Thyroid gland (tissue), 4 donors: ENCODE measurements at places on chromosomes 2 and 18. TPM values are rescaled to one million over a fixed set of nuclear protein-coding genes. Genes with fewer than 3 reads are reported as not detected.

Gene RUFY4
- total RNA-seq = not detected

Gene IL37
- not detected for total RNA-seq

Gene HOXD9
- 0.83 TPM for total RNA-seq

Gene IKZF2
- total RNA-seq = 84.8 TPM

Gene HK2
- total RNA-seq = 47.8 TPM

Gene CRYGC
- not detected for total RNA-seq

DNA sequence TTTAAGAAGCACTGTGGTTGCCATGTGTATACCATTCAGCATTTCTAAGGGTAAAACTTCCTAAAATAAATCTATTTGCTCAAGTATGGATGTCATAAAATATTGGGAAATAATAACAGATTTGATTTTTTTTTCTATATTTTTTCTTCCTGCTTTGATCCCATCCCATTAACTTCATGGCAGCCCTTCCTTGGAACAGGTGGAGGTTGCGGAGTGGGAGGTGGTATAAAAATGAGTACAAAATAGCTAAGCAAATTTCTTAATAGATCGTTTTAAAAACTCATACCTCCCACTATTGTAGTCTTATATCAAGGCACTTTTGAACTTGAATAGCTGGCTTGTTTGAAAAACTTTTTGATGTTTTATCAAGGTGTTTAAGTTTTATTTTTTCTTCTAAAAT is 152.1 kb upstream of the KYNU start:
- H3K27ac ChIP-seq = no peak overlapping the region
- no peak for DNase-seq
- H3K27me3 ChIP-seq = no peaks in the 10 kb centered on the region
- no peaks in the 10 kb centered on the region for H3K4me1 ChIP-seq

- DNase-seq = no peak
- no peaks in the 10 kb centered on the region for H3K36me3 ChIP-seq
- no peaks in the 10 kb centered on the region for H3K27me3 ChIP-seq
- peaks cover 11% of the 10 kb centered on the region for H3K4me1 ChIP-seq
- no peak overlapping the region for H3K27ac ChIP-seq
- no peak overlapping the region for H3K4me3 ChIP-seq
These were observed 40.3 kb upstream of the HNRNPA3 start for GRCh38 chr2:177172034-177172880.

GRCh38 chr2:23505218-23505983 is 120.4 kb downstream of the KLHL29 start:
- H3K27me3 ChIP-seq = no peaks in the 10 kb centered on the region
- no peak for DNase-seq
- no peak overlapping the region for H3K27ac ChIP-seq
- H3K36me3 ChIP-seq = no peaks in the 10 kb centered on the region
- H3K4me1 ChIP-seq = no peaks in the 10 kb centered on the region

DNA sequence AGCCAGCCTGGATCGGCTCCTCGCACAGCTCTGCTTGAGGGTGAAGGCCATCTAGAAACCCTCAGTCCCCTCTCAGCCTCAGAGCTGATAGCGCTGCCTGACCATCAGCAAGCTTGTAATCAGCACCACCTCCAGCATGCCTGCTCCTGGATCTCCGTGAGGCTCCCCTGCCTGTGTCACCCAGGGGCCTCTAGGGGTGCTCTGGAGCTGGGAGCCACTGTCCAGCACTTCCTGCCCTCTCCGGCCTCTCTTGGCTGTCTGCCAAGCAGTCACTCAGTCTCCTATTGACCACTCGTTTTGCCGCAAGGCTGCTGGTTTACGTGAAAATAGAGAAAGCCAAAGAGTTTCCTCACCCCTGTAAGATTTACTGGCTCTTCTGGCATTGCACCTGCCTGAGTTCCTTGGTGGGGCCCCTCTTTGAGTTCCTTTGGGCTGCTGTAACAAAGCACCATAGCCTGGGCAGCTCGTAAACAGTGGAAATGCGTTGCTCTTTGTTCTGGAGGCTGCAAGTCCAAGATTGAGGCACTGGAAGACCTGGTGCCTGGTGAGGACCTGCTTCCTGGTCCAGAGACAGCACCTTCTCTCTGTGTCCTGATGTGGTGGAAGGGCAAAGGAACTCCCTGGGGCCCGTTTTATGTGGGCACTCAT is 17.9 kb downstream of the CAPN10 start:
- H3K4me3 ChIP-seq = no peak overlapping the region
- H3K27ac ChIP-seq = no peak overlapping the region
- DNase-seq = peak; percentile 93
- no peaks in the 10 kb centered on the region for H3K36me3 ChIP-seq
- H3K27me3 ChIP-seq = no peaks in the 10 kb centered on the region

DNA sequence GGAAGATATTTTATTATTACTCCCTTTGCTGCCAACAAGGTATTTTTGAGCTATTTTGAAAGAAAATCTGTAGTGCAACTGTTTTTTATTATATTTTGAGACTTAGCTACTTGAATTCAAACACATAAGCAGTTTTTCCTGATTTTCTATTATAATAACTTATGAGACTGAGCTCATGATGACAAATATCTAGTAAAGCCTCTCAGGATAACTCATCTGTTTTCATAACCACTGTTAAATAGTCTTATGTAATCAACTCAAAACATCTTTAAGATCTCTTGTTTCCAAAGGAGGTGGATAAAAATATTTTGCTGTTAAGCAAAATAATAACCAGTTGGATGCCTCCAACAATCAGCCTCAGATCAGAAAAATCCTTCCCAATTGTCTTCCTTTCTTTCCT is 21.9 kb upstream of the PPP1CB start:
- H3K27ac ChIP-seq = peak overlapping the region; percentile 80
- peaks cover 23% of the 10 kb centered on the region for H3K4me1 ChIP-seq
- no peak for DNase-seq
- no peak overlapping the region for H3K4me3 ChIP-seq
- no peaks in the 10 kb centered on the region for H3K27me3 ChIP-seq

DNA sequence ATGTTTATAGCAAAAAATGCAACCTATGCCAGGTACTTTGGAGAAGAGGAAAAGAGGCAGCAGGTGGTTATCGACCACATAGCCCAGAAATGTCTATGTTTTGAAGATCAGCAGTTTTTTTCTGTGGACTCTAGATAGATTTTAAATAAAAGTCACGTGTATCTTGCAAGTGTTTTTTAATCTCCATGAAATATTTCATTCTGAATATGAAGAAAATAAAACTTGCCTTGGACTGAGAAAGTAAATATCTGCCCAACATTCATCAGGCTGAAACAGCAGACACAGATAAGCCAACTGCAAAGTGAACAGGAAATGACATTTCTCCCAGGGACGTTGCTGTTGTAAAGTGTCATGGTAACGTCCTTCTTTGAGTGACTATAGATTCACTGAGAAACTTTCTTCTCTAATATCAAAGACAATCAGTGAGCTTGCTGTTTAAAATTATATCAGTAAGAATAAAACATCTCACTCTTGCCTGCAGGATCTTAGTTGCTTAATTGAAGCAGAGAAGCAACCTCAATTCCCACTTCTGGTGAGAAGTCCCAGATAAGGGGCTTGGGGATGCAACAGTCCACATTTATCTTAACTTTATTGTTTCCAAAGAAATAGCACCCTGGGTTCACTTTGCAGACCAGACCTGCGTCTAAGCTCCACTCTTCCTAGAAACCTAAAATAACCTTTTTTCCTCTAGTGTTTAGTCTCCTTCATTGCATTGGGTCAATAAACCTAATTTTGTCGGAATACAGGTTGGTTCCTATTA is 6.3 kb downstream of the MYOM1 start:
- no peak overlapping the region for H3K27ac ChIP-seq
- H3K27me3 ChIP-seq = no peaks in the 10 kb centered on the region
- H3K4me3 ChIP-seq = no peak overlapping the region
- no peaks in the 10 kb centered on the region for H3K36me3 ChIP-seq

DNA sequence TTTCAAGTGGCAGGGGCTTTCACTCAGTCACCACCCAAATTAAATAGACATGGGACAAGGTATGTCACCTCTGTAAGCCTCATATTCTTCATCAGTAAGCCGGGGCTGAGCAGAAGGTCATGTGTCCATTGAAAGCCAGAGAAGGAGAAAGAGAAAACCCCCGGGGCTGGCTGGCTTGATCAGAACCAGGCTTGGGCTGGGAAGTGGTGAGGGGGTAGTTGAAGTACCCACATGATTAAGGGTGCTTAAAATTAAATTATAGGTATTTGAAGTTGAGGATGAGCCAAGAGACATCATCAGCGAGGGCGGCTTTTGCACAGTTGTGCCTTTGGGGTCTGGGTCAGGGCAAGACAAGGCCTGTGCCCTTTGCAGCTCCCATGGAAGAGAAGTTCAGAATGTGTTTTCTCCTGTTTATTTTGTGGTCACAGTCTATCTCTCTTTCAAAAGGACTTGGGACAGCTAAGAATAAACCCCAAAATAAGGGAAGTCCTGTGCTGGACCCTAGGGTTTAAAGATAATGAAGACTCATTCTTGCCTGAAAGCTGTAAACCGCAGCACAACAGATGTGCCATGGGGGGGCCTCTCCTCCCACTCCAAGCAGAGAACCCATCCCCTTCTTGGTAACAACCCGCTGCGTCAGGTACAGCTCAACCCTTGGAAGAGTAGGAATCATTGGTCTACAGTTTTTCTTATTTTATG is 10.7 kb downstream of the DBI start:
- no peaks in the 10 kb centered on the region for H3K27me3 ChIP-seq
- no peak overlapping the region for H3K4me3 ChIP-seq
- no peak overlapping the region for H3K27ac ChIP-seq
- H3K36me3 ChIP-seq = peaks cover 11% of the 10 kb centered on the region
- no peak for DNase-seq

DNA sequence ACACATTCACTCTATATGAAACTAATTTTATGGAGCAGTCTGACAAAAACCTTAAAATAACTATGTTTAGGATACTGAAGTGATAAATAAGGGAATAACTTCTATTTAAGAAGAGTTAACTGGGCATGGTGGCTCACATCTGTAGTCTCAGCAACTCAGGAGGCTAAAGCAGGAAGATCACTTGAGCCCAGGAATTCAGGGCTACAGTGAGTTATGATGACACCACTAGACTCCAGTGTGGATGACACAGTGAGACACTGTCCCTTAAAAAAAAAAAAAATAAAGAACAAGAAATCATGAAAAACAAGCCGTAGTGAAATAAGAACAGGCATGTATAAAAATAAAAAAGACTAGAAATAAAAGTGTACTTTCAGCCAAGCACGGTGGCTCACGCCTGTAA is 82.0 kb downstream of the THADA start:
- H3K36me3 ChIP-seq = no peaks in the 10 kb centered on the region
- no peak for DNase-seq
- H3K27me3 ChIP-seq = no peaks in the 10 kb centered on the region
- H3K4me1 ChIP-seq = peaks cover 17% of the 10 kb centered on the region
- H3K4me3 ChIP-seq = no peak overlapping the region
- H3K27ac ChIP-seq = no peak overlapping the region

DNA sequence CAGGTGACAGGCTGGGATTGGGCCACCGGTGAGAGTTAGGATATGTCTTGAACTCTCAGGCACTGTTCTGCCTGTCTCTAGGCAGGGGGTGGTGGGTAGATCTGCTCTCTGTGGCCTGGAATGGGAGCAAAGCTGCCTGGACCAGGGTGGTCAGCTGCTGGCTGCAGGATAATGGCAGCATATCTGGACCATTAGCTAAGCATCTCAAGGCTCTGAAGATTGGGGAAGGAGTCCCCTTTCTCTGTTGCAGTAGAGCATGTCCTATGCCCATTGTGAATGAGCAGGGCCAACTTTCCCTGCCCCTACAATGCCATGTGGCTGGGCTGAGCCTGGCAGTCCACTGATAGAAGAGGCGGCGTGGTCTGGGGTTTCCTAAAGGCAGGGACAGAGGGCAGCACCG is 34.6 kb downstream of the LOXHD1 start:
- no peaks in the 10 kb centered on the region for H3K27me3 ChIP-seq
- no peaks in the 10 kb centered on the region for H3K4me1 ChIP-seq

GRCh38 chr18:37673671-37674070 is 108.1 kb upstream of the CELF4 start:
- DNase-seq = no peak
- H3K4me1 ChIP-seq = no peaks in the 10 kb centered on the region
- H3K27me3 ChIP-seq = no peaks in the 10 kb centered on the region
- H3K36me3 ChIP-seq = no peaks in the 10 kb centered on the region
- H3K27ac ChIP-seq = no peak overlapping the region
- no peak overlapping the region for H3K4me3 ChIP-seq

GRCh38 chr2:54945391-54946219 is 104.6 kb downstream of the RTN4 start:
- H3K4me1 ChIP-seq = peaks cover 17% of the 10 kb centered on the region
- peak; percentile 91 for DNase-seq
- no peaks in the 10 kb centered on the region for H3K36me3 ChIP-seq
- no peaks in the 10 kb centered on the region for H3K27me3 ChIP-seq
- H3K4me3 ChIP-seq = no peak overlapping the region

- no peak for DNase-seq
- H3K27me3 ChIP-seq = no peaks in the 10 kb centered on the region
- H3K36me3 ChIP-seq = no peaks in the 10 kb centered on the region
- H3K27ac ChIP-seq = no peak overlapping the region
- H3K4me3 ChIP-seq = no peak overlapping the region
These were observed 167.6 kb downstream of the NDUFA10 start for GRCh38 chr2:239857591-239857990.

GRCh38 chr2:239692362-239692851 is 291.6 kb upstream of the HDAC4 start:
- DNase-seq = no peak
- no peaks in the 10 kb centered on the region for H3K4me1 ChIP-seq
- no peak overlapping the region for H3K27ac ChIP-seq
- no peaks in the 10 kb centered on the region for H3K36me3 ChIP-seq

DNA sequence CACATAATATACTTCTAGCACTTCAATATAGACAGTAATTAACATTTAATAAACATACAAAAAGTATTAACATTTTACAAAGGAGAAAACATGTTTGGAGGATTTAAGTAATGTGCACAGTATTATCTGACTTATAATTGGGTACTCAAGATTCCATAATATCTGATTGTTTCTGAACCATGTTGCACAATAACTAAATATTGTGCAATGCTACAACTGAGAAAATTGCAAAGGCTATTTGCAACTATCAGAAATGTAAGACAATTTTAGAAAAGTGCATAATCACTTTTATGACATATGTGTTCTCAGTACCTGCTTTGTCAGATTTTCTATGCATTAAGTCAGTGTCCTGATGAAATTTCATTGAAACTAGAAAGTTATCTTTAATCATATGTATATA is 934.6 kb downstream of the SOCS6 start:
- H3K36me3 ChIP-seq = no peaks in the 10 kb centered on the region
- H3K4me1 ChIP-seq = no peaks in the 10 kb centered on the region
- H3K27me3 ChIP-seq = no peaks in the 10 kb centered on the region
- no peak overlapping the region for H3K27ac ChIP-seq
- no peak overlapping the region for H3K4me3 ChIP-seq
- no peak for DNase-seq
